NCI-H82 (cell line): ENCODE measurements at places on chromosomes 5 and 9.

DNA sequence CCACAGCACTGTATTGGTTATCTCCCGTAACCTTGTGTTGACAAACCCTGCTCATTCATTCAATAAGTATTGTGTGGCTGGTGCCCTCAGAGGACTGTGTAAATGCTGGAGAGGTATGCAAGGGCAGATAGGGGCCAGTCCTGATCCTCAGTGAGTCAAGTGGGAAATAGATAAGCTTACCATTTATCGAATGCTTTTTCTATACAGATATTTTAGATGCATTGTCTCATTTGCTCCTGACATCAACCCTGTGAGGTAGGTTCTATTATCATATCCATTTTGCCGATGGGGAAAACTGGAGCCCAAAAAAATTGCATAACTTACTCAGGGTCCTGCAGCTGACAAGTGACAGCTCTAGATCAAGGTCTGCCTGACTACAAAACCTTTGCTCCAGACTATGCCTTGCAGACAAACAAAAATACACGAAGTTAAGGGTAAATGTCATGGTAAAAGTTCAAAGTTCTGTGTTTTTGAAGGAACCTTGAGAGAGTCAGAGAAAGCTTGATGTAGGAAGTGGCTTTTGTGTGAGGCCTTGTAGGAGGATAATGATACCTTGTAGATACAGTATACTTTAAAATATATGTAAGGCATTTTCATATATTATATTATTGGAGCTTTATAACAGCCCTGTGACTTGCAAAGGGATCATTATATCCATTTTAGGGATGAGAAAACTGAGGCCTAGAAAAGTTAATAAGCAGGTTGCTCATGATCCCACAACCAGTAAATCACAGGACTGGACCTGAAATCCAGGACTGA lies 22.7 kb downstream of the CYFIP2 start:
- DNase-seq, result no peak

- no peak for DNase-seq
These were observed 35.5 kb downstream of the GADD45G start for GRCh38 chr9:89640361-89640760.

GRCh38 chr5:110255194-110255593 lies 471.3 kb downstream of the TMEM232 start:
- no peak for DNase-seq

- DNase-seq, result no peak
These were observed 25.2 kb downstream of the COL5A1 start for GRCh38 chr9:134666831-134667230.

GRCh38 chr5:103617090-103617489 lies 54.5 kb upstream of the NUDT12 start:
- DNase-seq, result peak; percentile 2

GRCh38 chr5:16897284-16897704 lies 38.8 kb downstream of the MYO10 start:
- DNase-seq, result peak; percentile 3

GRCh38 chr5:171429543-171429910 lies 10.1 kb downstream of the FGF18 start:
- no peak for DNase-seq

DNA sequence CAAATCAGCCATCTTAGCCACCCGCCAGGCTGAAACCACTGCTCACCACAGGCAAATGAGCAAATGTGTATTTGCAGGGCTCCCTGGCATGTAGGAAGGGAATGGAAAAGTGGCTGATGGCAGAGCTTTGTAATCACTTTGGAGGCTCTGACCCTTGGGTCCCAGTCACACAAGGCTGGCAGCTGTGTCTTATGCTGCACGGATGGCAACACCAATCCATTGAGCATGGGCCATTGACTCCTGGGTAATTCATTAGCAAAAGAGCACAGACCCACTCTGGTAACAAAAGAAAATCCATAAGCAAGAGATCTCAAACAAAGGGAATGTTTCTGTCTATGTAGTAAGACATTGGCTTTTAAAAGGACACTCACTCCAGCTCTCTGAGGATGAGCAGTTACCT lies 57.6 kb downstream of the SPOCK1 start:
- no peak for DNase-seq

- DNase-seq, result no peak
These were observed 14.4 kb upstream of the ZFR start for GRCh38 chr5:32458880-32459495.

- DNase-seq, result no peak
These were observed 170.4 kb upstream of the RAI14 start for GRCh38 chr5:34485768-34486030.

GRCh38 chr5:168165977-168166376 lies 125.5 kb upstream of the WWC1 start:
- no peak for DNase-seq

DNA sequence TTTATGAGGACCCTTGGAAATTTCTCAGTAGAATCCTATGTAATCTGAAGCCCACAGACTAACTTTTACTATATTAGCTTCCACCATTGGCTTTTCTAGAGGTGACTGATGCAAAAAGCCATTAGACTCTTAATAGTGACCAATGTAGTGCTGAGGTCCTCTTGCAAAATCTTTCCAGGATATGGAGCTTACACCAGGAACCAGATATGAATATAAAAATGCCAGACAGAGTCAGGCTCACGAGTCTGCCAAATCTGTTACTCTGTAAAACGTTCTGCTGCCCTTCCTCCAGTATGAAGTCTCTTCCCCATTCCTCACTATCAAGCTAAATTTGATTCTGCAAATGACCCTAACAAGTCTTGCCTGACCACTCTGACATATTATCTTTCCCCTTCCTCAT lies 73.4 kb upstream of the C6 start:
- no peak for DNase-seq

DNA sequence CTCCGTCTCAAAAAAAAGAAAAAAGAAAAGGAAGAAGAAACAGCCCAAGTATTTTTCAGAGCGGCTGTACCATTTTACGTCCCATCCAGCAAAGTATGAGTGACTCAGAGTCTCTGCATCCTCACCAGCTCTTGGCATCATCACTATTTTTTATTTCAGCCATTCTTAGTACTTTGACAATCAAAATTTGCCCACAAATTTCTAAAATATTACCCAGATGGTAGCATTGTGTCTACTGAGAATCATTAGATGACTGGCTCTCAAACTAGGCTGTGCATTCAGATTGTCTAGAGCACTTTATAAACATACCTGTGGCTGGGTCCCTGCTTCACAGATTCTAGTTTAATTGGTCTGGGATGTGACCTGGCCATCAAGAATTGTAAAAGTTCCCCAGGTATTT lies 21.6 kb upstream of the MELK start:
- no peak for DNase-seq

DNA sequence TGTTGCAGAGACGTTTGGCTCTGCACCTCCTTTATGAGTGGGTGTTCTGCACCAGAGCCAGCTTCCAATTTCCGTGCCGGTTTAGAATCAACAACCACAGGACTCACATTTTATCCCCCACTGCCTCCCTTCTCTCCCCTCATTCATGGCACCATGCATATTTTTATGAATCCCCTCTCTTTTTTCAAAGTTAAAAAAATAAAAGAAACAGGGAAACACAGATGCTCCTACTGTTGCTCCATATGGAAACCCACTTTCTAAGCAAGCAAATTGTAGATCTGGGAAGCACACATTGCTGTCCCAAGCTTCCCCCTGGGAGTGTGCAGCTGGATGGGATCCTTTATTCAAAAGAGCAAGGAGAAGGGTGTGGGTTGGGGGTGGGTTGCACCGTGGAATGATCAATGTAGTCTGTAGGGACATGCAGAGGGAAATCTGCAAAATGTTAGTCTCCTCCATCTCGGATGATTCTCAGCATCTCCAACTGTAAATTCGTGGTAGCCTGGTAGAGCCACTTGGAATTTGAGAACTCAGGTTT lies 410.0 kb upstream of the ADAMTSL1 start:
- no peak for DNase-seq

DNA sequence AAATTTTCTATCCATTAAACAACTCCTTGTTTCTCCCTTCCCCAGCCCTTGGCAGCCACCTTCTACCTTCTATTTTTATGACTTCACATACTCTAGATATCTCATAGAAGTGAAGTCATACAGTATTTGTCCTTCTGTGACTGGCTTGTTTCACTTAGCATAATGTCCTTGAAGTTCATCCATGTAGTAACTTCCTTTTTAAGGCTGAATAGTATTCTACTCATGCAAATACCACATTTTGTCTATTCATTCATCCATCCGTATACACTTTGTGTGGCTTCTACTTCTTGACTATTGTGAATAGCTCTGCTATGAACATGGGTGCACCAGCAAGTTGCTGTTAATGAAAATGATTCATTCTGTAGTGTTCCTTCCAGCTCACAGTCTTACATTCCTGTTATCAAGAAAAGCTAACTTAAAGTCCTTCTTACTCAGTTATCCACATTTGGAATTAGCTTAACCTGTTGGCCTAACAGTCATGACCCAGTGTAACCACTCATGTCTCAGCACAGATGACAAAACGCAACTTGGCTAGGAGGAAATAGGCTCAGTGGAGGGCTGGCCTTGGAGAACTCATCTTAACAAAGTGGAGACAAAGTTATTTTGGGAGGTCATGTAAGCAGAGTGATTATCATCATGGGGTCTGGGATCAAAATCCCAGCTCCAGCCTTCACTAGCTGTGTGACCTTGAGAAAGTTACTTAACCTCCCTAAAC lies 129.7 kb upstream of the MAP3K1 start:
- no peak for DNase-seq

GRCh38 chr9:88829276-88829675 lies 162.0 kb upstream of the S1PR3 start:
- no peak for DNase-seq

GRCh38 chr5:115842089-115842935 lies 577 bp downstream of the AP3S1 start:
- peak; percentile 89 for DNase-seq

DNA sequence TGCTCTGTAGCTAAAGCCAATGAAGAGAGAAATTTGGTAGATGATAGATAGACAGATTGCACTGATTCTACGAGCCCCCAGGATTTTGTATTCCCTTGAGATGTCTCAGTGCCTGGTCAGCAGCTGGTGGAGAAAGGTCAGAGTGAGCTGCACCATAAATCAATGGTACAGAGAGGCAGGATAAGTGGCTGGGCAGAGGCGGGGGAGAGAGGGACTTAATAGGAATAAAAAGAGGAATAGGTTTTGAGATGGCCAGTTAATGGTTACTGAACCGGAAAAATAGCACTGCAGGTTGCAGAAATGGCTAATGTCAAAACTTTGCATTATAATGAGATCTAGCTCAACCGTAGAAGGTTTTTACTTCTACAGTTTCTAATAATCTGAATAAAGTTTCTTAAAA lies 47.9 kb upstream of the SLC12A2 start:
- peak; percentile 89 for DNase-seq

DNA sequence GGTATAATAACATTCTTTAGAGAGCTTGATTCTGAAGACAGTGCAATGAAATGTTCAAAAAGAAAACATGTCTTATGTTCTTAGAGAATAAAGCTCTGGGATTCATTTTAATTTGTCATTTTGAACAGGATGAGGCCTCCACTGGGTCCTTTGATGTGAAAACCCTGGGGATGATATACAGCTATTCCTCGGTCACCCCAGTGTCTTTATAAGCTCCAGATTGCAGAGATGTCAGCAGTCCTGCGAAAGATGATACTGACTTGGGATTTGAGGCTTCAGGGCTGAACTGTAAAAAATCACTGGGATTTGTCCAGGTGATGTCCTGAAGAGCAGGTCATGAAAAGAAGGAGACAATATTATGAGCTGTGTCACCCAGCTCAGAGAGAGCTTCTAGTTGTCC lies 529.7 kb upstream of the ZNF608 start:
- DNase-seq, result peak; percentile 30

DNA sequence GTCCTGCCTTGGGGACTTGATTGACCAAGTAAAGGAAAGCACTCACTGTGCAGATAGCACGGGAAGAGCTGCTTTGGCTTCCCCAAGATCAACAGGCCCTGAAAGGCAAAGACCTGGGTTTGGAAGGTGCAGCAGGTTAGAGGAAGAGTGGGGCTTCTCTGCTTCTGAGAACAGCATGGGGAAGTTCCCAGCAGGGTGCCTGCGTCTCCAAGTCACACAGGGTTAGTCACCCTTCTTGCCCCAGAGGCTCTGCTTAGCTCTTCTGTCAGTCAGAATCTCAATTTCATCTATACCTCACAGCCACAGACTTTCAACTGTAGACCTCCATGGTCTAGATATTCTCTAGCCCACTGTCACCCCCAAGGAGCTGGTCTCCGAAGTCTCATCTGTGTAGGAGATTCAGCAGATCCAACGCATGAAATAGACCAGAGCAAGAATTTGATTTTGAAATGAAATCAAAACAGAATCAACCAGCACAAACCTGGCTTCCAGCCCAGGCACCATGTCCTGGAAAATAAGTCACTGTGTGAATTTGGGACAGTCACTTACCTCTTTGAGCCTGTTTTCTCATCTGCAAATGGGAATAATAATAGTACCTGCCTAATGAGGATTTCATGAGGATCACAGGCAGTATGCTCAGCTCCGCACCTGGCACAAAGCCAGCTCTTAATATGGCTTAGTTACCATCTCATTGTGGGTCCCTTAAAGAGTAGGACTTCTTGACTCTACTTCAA lies 64.0 kb downstream of the SFXN1 start:
- peak; percentile 86 for DNase-seq

- peak; percentile 89 for DNase-seq
These were observed at the start of the genes NDOR1 and TMEM203 for GRCh38 chr9:137205126-137206069. Gene NDOR1 (plus strand): TSS chr9:137205700. CDS start chr9:137205778, 78 bp downstream. Gene TMEM203 (minus strand): TSS chr9:137205648. CDS start chr9:137205414, 234 bp downstream.

DNA sequence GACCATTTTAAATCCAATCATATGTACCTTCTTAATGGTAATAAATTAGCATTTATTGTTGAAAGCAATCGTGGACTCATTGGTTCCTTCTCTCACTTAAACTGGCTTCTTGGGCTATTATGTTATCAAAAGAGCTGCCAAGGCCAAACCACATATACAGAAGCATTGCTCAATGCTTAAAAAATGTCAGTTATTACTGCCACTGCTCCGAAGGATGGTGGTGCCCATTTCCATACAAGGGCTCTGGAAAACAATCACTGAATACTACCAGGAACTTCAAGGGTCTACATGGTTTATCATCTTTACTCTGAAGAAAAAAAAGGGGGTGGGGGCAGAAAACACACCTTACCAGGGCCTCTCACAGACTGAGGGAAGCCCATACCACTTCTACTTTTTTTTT lies 104.3 kb downstream of the GNAQ start:
- no peak for DNase-seq

DNA sequence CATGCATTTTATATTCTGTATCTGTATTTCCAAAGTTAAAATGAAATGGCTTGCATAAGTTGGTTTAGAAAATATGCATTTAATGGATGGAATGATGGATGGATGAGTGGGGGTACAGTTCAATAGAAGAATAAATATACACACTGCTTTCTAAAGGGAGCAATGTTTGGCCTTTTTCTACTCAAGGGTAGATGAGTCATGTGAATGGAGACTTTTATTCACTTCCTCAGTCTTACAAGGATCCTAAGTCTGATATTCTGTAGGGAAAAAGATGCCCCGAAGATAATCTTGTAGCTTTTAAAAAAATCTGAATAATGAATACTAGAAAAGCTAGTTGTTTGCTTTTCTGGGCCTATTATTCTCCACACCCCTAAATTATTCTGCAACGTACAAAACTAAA lies 2112.1 kb downstream of the MAT2B start:
- no peak for DNase-seq

DNA sequence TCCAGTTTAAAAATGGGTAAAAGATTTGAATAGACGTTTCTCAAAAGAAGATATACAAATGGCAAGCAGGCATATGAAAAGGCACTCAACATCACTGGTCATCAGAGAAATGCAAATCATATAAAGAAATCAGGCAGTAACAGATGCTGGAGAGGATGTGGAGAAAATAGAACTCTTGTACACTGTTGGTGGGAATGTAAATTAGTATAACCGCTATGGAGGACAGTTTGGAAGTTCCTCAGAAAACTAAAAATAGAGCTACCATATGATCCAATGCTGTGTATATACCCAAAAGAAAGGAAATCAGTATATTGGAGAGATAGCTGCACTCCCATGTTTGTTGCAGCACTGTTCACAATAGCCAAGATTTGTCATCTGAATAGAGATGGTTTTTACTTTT lies 42.7 kb downstream of the SLC12A2 start:
- DNase-seq, result no peak
